ENCODE measurements at places on chromosomes 2 and 18. TPM values are rescaled to one million over a fixed set of nuclear protein-coding genes. Genes with fewer than 3 reads are reported as not detected.

KATNAL2 gene
- 0.27 TPM for total RNA-seq

OSBPL6 gene
- 1.5 TPM for total RNA-seq

ASPRV1 gene
- total RNA-seq, result 0.44 TPM

STPG4 gene
- not detected for total RNA-seq

UGT1A5 gene
- total RNA-seq, result not detected

DGKD gene
- 42.5 TPM for total RNA-seq

ITGB6 gene
- total RNA-seq, result not detected

LIMS4 gene
- total RNA-seq, result 0.12 TPM
